Posterior vena cava (tissue), 2 donors: ENCODE measurements at places on chromosomes 3 and 15. TPM values are rescaled to one million over a fixed set of nuclear protein-coding genes. Genes with fewer than 3 reads are reported as not detected.

GRCh38 chr15:53869044-53869805 is 109.0 kb upstream of the UNC13C start:
- DNase-seq, result no peak

DNA sequence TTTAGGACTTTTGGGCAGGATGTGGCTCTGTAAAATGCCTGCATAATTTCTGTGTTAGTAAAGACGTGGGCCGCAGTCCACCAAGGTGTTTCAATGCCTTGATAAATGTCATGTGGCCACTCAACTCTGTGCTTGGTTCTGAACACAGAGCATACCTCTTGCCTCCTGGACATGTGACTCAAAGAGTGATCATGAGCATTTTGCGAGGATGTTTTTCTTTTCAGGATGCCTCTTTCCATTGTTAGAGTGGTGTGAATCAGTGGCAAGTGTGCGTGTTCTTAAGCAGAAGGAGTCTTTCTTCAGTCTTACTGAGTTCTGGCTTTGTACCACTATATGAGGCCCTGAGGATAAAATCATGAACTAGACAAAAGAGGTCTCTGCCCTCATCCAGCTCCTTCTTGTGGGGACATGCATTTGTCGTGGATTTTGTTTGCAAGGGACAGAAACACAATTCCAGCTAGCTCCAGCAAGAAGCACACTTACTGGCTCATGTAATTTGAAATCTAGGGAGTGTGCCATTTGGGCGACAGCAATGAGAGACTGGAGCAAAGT is 363.4 kb downstream of the LRTM1 start:
- DNase-seq, result no peak

GRCh38 chr3:67017211-67017610 is 19.1 kb downstream of the KBTBD8 start:
- DNase-seq, result no peak

The TLR9 gene
- total RNA-seq, result 0.46 TPM

GRCh38 chr3:33795856-33796536 is 2.4 kb upstream of the PDCD6IP start:
- no peak for DNase-seq

- no peak for DNase-seq
Observed at GRCh38 chr15:80445300-80446041, 41.3 kb downstream of the ARNT2 start.

The IMPG2 gene
- total RNA-seq, result 0.65 TPM

- DNase-seq, result no peak
Observed at GRCh38 chr3:111863942-111864694, 5.1 kb downstream of the PHLDB2 start.

- DNase-seq, result no peak
Observed at GRCh38 chr15:63953524-63953923, 92.8 kb downstream of the DAPK2 start.

- no peak for DNase-seq
Observed at GRCh38 chr15:45110256-45110820, 3.6 kb downstream of the DUOX2 start.

- no peak for DNase-seq
Observed at GRCh38 chr3:100354850-100355249, 20.3 kb downstream of the NIT2 start.

The INSYN1 gene
- total RNA-seq, result 12.8 TPM

DNA sequence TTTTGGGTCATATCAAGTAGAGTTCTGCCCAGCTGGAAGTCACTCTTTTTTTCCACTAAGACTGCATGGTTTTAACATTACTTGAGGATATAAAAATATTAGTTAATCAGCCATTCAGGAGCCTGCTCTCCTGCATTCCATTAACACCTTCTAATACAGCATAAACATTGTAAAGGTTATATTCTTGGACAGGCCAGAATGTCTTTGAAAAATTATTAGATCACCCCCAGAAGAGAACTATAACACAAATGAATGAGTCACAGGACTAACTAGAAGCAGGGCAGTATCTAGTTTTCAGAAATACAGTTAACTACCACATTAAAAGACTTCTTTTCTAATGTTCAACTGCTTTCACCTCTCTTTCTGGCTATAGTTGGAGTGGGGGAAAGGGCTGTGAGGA is 80.9 kb downstream of the THBS1 start:
- no peak for DNase-seq

- DNase-seq, result no peak
Observed at GRCh38 chr3:195810455-195810845, 1.3 kb downstream of the MUC4 start.

DNA sequence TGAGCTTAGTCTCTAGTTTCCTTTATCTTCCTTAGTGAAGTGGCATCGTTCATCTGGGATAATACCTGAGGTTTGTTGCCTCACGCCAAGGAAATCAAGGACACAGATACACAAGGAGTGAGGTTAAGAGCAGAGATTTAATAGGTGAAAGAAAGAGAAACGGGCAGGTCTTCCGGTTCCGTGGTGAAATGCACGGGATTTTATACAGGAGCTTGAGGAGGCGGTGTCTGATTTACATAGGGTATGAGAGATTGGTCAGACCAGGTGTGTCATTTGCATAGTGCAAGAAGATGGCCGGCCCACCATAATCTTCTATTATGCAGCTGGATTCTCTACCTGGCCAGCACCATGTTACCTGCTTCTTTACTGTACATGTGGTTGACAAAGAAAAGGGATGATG is 17.2 kb downstream of the ARRDC4 start:
- no peak for DNase-seq

DNA sequence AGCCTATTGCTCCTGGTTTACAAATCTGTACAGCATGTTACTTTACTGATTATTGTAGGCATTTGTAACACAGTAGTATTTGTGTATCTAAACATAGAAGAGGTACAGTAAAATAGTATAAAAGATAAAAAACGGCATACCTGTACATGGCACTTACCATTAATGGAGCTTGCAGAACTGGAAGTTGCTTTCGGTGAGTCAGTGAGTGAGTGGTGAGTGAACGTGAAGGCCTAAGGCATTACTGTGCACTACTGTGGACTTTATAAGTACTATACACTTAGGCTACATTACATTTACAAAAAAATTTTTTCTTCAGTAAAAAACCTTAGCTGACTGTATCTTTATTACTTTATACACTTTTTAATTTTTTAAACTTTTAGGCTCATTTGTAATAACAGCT is 90.9 kb downstream of the RAP2B start:
- DNase-seq, result no peak

The RASL12 gene
- 82.4 TPM for total RNA-seq

The SLMAP gene
- 403 TPM for total RNA-seq

The CIDEC gene
- 2.9 TPM for total RNA-seq
